Neural progenitor cell (in vitro differentiated cells): ENCODE measurements at places on chromosomes 5 and 9. TPM values are rescaled to one million over a fixed set of nuclear protein-coding genes. Genes with fewer than 3 reads are reported as not detected.
A peak's percentile ranks its signal among the peaks of the same experiment; 100 is the strongest.

GRCh38 chr9:107685901-107686300, 196.3 kb upstream of the KLF4 start:
- DNase-seq = no peak

DNA sequence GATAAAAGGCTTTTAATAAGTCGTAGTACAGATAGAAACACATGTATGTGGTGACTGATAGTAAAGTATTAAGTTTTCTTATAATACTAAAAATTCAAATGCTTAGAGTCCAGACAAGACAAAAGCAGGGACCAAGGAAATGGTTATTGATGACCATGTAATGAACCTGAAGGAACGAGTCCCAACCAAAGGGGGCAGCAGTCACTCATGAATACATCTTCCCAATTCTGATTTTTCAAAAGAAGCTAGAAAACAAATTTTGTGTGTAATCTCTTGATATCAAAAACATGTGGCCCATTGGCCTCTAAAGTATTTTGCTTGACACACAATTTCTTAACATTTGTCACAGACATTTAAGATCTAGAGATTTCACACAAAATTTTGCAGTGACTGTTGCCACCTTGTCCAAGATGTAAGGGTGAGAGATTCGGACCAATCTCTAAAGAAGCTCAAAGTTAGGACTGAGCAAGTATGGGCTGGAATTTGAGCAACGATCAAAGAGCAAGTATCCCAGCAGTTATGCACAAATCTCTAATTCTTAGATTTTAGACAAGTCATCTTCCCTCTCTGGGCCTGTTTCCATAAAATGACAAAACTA, 66.8 kb downstream of the ARL15 start:
- DNase-seq = peak; percentile 58

ABHD17B gene
- 86.5 and 96.6 TPM in 2 replicates for total RNA-seq

DBN1 gene
- total RNA-seq = 113 and 338 TPM in 2 replicates

GDNF gene
- 0.09 TPM in 1 of 2 replicates, not detected in the other for total RNA-seq
